ENCODE measurements at places on chromosomes 4 and X.

DNA sequence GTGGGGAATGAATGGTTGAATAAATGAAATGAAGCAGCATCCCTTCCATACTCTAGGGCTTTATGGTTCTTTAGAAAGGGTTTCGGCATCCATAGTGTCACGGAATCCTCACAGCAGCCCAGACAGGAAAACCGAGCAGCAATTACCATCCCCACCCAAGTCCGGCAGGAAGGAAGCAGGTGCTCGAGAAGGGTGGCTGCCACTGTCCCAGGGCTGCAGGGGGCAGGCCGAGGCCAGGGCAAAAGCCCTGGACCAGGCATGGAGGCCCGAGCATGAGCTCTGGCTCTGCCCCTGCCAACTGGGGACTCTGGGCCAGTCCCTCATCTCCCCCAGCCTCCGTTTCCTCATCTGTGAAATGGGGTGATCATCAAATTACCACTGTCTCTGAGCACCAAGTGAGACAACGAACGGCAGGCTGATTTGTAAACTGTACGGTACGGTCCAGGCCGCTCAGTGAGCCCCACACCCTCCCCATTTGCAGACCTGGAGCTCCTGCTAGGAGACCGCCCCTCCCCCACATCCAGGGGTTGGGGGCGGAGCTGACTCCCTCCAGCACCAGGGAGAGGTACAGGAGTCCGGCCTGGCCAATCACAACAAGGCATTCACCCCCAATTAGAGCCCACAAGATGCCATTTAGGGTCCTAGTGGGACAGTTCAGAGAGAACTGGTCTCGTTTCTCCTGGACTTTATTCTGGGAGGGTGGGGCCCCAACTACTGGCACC is 100.4 kb downstream of the WFS1 start:
- no peak for DNase-seq

DNA sequence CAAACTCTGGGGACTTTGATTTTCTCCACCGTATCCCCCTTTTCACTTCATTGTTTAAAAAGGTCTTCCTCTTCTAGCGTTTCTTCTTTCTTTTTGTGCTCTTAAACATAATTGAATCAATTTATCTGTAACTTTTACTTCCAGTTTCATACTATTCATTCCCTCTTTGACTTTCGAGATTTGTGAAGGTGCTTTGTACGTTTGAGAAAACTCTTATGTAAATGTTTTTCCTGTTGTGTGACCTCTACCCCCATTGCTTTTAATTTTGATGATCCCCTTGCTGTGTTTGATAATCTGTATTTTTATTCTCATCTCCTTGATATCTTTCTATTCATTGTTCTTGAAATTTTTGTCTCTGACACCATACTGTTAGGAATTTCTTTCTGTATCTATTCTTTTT is 4.8 kb downstream of the USP38 start:
- DNase-seq = no peak

DNA sequence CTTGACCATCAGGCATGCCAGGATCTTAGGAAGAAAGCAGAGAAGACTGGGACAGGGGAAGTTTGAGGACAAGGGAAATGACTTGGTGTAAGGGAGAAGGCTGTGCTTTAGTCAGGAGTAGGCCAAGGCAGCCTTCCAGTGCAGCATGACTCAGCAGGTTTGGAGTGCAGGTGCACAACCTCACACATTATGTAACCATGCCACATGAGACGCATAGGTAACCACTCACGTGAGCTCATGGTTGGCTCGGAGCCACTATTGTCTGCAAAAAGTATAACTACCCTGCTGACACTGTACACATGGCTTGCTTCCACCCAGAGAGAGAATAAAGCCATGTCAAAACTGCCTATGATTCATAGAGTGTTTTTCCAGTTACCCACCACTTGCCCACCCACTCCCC is 715.9 kb downstream of the SMARCA1 start:
- DNase-seq = no peak

DNA sequence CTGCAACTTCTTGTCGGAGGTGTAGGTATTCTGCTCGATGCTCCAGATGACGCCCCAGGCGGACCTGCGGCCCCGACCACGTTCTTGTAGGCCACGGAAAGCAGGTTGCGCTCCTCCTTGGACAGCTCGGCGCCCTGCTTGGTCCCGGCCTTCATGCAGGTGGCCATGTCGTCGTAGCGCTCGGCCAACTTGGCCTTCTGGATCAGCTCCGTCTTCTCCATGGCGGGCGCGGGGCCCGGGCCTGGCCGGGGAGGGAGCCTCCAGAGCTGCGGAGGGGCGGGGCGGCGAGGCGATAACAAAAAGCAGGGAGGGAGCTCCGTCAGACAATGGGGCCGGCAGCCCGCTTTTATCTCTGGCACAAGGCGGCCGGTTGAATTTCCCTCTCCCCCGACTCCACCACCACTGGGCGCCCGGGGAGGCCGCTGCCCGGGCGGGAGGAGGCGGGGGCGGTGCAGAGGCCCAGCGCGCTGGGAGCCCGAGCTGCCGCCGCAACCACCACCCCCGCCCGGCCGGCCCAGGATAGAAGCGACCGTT is 28.3 kb upstream of the DRP2 start:
- no peak for DNase-seq

DNA sequence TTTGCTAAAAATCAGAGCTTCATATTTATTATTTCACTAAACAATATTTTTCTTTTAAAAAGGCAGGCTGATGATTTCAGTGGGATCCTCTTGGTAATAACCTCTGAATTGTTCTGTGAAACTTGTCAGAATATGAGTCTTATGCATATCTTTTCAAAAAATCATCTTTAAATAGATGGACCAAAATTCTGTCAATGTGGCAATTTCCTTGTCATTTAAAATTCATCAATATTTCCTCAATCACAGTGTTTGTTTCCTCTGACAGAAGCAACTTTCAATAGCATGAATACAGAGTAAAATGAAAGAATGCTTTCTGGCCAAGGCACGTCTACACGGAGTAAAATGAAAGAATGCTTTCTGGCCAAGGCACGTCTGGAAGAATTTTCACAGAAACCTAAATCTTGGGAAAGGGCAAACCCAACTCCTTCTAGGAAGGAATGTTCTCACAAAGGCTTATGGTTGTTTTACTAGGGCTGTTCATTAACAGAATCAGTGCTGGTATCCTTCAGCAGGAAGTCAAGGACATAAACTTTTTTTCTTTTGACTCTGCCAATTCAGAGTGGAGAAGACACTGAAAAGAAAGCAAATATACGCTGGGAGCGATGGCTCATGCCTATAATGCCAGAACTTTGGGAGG is 99.0 kb upstream of the GPR34 start:
- DNase-seq = no peak

DNA sequence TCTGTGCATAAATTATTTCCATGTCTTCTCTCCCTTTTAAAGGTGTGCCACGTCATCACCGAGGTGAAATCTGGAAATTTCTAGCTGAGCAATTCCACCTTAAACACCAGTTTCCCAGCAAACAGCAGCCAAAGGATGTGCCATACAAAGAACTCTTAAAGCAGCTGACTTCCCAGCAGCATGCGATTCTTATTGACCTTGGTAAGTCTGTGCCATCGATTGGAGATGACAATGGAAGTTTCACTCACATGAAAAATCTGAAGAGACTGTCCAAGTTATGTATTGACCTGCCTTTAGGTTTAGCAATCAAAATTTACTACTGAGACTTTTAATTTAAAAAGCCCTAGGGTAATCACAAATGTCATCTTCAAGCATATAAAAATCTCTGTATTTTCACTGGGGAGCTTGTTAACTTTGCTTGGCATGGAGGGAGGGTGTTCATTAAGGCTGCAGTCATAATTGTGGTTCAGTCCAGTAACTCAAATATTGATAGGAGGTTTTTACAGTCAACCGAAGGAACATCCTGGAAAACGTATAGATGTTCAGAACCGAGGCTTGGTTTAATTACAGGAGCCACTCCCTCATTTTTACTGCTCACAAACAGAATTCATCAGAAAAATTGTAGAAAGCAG is 142.9 kb downstream of the PTTG2 start:
- no peak for DNase-seq

DNA sequence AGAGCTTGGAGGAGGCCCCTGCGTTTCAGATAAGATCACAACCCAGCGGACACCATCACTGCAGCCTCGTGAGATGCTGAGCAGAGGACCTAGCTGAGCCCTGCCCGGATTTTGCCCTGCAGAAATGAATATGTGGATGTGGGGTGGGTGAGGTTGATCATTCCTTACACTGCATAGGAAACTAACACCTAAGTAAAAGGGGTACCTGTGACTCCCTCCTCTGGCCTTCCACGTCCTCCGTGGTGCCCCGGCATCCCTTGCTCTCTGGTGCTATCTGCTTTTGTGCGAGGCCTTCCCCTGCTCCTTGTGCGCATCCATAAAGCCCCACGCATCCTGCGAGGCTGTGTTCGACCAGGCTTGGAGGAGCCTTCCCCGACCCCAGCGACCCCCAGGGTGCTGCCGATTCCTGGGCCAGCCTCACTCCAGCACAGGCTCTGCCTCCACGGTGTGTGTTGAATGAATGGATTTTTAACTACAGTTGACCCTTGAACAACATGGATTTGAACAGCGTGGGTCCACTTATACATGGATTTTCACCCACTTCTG is 25.6 kb upstream of the GPR78 start:
- no peak for DNase-seq

DNA sequence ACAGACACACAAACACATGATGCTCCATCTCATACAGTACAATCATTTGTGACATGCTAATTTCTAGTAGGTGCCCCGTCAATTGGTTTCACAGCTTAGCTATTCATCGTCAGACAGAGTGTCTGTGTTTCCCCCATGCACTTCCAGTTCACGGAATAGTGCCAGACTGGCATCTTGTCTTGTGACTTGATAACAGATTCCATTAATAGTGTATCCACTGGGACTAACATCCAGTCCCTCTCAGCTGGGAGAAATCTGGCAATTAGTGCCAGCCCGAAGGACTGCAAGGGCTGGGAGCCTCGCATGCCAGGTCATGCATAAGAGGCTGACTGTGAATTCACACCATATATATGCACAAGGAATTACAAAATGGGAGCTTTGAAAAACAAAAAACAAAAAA is 20.2 kb upstream of the GATB start:
- no peak for DNase-seq

- DNase-seq = no peak
These were observed 65.6 kb upstream of the CTSO start for GRCh38 chr4:156019246-156019645.

- no peak for DNase-seq
These were observed 204.3 kb downstream of the SHROOM3 start for GRCh38 chr4:76639288-76639687.

DNA sequence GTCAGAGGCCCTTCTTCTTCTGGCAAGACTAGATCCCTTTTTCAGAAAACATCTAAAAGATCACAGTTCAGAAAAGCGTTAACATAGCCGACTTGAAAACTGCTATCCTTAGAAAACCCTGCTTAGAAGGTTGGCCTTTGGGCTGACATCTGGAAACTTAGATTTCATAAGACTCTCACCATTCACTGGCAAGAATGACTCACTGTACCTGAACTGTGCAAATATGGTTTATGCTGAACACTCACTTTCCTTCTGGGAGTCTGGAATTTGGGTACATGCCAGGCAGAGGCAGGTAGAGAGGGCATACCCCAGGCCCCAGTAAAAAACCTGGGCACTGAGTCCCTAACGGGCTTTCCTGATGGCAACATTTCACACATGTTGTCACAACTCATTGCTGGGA is 88.8 kb upstream of the GPC3 start:
- no peak for DNase-seq

- no peak for DNase-seq
These were observed 171.8 kb downstream of the SOWAHB start for GRCh38 chr4:76726176-76726575.

DNA sequence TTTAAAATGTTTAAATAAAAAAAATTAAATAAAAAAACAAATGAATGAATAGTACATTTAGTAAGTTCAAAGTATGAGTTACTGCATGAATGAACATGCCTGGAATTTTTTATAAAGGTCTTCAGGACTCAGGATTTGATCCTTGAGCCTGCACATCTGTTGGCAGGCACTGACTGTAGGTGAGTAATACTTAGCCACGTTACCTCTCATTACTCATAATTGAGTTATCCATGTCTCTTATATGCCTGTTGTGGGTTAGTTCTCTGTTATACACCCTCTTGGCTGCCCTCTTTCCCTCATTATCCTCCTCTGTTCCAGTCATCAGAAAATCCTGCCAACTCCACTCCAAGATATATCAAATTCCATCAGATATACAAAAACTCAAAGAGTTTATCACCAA is 276.0 kb downstream of the FBXW7 start:
- DNase-seq = no peak

DNA sequence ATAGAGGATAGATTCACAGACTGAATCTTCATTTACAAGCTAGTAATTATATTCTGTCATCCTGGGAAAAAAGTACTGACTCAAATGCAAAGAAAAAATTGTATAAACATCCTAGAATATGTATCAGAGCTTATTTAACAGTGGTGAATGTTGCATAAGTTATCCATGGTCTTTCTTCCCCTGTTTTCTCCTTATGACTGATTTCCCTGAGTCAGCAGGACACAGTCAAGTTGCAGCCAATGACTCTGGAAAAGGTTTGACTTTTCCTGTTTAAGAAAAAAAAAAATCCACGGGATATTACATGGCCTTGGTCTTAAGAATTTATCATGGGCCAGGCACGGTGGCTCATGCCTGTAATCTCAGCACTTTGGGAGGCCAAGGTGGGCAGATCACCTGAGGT is 36.5 kb downstream of the INPP4B start:
- DNase-seq = no peak

- DNase-seq = no peak
These were observed 56.5 kb downstream of the BMPR1B start for GRCh38 chr4:94814237-94814636.

DNA sequence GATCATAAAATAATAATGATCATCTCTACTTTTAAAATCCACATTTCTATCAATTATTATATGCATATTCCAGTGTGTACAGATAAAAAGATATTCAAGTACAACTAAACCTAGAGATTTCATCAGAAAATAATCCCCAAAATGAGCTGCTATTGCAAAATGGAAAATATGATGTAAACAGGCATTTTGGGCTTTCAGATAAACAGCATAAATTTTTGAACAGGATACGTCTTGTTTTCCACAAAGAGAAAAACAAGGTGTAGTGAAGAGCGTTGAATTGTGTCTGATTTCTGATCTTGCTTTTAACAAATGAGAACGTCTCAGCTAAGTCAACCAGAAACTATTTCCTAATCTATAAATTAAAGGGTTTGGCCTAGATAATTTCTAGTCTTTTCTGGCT is 349.6 kb upstream of the FTHL17 start:
- DNase-seq = no peak

DNA sequence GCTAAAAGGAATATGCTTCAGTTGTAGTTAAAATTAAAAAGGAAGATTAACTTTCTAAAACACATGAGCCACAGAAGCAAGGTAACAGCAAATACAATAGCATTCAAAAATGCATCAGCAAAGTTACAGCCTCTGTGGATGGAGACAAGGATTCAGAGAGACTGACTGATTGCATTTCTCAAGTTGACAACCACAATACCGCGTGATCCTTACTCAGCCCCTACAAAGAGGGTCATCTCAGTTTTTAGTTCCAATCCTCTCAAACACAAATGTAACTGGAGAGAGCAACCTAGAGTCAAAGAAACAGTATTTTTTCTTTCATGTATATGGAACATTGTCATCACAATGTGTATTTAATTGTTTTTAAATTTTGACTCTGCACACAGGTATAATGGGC is 14.2 kb upstream of the C1QTNF7 start:
- no peak for DNase-seq

- DNase-seq = no peak
These were observed 309.3 kb downstream of the FRMPD4 start for GRCh38 chrX:12447448-12448064.

All from activated CD4-positive, alpha-beta T cell treated with anti-CD3 and anti-CD28 coated beads, Interleukin-2, amount 50 U/mL, for 4 hours (primary cell).